G401 (cell line): ENCODE measurements at places on chromosomes 1 and 21.

GRCh38 chr1:38815903-38816627, 43.5 kb downstream of the RRAGC start:
- DNase-seq = no peak

GRCh38 chr1:162950187-162950586, 89.2 kb upstream of the CCDC190 start:
- DNase-seq = no peak

- DNase-seq = no peak
Observed at GRCh38 chr1:41399145-41399795, 38.0 kb downstream of the FOXO6 start.

DNA sequence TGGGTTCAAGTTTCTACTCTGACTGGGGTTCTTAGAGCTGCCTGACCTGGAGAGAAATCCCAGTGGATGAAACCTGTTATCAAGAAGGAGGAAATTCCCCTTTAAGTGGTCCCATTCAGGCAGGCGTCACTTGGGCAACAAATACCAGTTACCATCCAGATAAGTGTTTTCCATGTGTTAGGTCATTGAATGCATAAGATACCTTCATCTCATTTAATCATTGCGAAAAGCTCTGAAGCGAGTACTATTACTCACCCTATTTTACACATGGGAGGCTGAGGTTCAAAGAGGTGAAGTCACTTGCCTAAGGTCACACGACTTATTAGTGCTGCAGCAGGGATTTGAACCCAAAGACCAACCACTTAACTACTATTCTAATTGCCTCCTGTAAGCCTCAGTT, 45.5 kb upstream of the RPL11 start:
- no peak for DNase-seq

DNA sequence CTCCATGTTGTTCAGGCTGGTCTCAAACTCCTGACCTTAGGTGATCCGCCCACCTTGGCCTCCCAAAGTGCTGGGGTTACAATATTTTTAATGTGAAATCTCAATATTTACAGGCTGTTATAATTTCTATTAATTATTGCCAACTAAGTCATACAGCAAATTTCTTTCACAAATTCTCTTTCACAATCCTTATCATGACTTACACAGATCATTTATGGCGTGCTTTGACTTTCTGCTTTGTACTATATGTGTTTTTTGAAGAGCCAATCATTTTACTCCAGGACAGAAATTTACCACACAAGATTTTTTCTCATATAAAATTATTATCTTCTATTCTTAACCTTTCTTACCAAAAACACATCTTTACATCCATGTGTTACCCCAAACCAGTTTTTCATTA, 1729.9 kb downstream of the NCAM2 start:
- no peak for DNase-seq

DNA sequence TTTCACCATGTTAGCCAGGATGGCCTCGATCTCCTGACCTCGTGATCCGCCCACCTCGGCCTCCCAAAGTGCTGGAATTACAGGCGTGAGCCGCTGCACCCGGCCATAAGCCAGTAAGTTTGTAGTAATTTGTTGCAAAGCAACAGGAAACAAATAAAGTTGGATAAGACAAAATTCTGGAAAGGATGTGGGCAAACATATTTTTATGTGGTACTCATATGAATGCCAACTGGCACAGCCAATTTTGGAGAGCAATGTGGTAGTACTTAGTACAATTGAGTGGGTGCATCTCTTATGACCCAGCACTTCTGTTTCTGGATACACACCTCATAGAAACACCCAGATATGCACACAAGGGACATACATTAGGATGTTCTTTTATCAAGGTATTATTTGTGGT, 8.4 kb upstream of the IL12RB2 start:
- no peak for DNase-seq

GRCh38 chr1:108568589-108568988, 8.7 kb downstream of the EEIG2 start:
- DNase-seq = no peak

- DNase-seq = no peak
Observed at GRCh38 chr1:20138961-20139550, at the start of gene PLA2G2F. PLA2G2F (plus strand) TSS chr1:20139323; CDS start chr1:20139428, 105 bp downstream.

DNA sequence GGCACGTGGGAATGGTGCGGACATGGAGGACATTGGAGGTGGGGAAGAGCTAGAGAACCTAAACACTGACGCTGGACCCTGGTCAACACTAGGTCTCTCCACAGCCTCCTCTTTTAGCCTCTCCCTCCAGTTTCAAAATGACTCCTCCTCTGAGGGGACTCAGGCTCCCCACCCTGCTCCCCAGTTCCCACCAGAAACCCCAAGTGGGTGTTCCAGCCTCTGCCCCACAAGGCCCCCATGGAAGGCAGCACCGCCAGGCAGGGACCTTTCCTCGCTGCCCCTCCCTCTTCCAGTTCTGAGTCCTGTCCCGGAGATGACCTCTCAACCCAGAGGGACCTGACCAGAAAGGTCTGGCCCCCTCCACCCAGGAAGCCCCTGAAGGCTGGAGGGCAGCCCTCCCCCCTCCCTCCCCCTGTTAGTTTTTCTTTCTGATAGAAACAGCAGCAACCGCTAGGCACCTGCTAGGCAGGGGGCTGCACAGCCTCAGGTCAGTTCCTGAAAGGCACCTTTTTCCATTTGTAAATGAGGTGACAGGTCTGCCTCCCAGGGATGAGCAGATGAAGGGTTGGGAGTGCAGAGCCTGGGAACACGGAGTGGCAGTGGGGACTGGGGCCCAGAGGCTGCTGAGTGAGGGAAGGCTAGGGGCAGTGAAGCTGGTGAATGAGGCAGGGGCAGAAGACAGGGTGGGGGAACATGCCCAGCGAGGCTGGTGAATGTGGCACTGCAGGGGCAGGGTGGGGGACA, 9.3 kb upstream of the ITGB2 start:
- DNase-seq = no peak

DNA sequence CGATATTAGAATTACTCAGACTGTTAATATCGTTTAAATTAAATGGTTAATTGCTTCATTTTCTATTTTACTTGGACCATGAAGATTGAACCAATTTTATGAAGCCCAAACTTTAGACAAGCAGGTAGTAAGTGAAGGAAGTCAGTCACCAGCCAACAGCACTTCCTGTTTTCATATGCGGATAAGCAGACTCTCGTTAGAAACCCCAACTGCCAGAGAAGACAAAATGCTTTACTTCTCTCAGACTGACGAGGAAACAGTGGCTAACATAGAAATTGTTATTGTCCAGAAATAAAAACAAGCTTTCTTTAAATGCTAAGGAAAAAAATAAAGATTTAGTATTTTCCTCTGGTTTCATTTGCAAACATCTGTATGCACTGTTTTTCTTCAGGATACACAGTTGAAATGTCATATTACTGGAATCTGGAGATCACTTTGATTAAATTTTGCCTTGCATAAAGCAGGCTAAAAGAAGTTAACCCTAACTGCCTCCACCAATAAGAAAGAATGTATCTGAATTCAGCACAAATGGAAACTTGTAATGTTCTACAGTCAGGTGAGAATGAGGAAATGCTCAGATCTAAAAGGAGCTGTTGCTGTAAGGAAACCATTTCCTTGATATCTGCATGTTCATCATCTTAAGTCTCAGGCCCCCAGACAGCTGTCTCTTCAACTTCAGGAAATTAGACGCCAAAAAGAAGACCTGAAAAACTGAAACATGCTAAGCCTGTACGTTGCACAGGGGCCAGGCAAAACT, 129.8 kb upstream of the SAMSN1 start:
- no peak for DNase-seq

- DNase-seq = no peak
Observed at GRCh38 chr1:230627767-230628166, 14.5 kb upstream of the COG2 start.

- DNase-seq = no peak
Observed at GRCh38 chr1:159339536-159339935, 37.4 kb downstream of the FCER1A start.

DNA sequence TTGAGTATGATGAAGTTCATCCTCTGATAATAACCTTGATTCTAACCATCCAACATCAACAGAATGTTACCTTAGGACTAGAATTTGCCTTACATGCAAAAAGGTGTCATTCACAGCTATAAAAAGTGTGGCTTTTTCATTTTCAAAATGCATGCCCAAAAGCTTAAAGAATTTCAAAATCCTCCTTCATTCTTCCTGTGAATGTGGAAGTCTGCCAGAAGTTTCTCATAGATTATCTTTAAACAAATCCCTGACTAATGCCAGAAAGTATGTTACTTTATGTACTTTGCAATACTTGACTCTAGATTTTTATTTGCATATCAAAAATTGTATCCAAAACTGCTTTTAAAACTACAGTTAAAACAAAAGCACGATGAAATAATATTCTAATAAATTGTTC, 270.6 kb upstream of the ZRANB2 start:
- DNase-seq = no peak

- peak; percentile 78 for DNase-seq
Observed at GRCh38 chr1:203871114-203871880, 9.9 kb downstream of the SNRPE start.

- no peak for DNase-seq
Observed at GRCh38 chr1:205942631-205943159, 561 bp downstream of the SLC26A9 start.

- no peak for DNase-seq
Observed at GRCh38 chr1:83756984-83757717, 241.8 kb downstream of the TTLL7 start.

GRCh38 chr1:172609528-172609927, 49.4 kb upstream of the FASLG start:
- DNase-seq = no peak

GRCh38 chr1:211229365-211229759, 29.8 kb upstream of the RCOR3 start:
- no peak for DNase-seq

DNA sequence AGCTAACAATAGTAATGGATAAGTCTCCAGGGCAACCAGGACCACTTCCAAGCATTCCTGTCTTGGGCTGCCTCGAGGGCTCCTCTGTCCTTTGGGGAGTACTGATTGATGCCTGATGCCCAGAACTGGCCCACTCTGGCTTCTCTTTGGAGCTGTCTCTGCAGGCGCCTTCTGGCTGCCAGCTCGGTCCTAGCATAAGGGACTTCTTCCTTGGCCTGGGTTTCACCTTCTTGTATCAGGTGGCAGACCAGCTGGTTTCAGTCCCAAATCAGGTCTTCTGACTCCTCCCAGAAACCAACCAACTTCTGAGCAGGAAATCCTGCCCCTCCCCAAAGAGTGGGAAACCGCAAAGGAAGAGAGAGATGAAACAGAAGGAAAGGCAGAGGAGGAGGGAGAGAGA, 10.6 kb downstream of the G0S2 start:
- DNase-seq = no peak

- DNase-seq = no peak
Observed at GRCh38 chr1:164746632-164747031, 187.6 kb downstream of the PBX1 start.

DNA sequence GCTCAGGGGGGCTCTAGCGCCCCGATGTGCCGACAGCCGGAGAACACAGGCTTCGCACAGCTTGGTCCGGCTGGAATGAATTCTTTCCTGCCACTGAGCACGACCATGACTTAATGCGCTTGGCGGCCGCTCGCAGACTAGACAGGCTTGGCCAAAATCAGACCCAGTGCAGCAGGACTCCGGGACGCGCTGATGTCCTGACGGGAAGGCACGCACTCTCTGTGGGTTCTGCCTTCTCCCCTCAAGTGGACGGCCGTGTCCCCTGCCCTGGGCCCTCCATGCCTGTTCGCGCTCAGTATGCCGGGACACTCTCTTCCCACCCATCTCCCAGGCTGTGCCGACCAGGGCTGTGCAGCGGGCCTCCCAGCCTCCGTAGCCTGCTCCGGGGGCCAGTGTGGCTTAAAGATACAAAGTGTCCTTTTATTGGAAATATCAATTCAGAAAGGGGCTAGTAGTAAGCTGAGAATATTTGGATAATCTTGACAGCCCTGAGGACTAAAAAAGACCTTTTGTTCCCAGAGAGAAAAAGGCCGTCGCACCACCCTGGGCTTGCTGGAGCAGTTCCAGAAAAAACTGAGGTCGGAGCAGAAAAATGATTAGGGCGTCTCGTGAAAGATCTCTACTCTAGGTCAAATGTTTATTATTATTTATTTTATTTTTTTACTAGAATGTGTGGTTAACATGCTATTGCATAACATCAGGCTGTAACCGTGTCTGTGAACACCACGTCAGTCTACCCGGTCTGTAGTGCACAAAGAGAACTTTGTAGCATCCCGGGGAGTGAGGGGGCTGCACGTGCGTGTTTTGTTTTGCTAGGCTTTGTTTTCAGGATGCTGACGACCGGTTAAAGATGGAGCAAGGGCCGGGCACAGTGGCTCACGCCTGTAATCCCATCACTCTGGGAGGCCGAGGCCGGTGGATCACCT, 88.1 kb upstream of the ARHGEF16 start:
- DNase-seq = peak; percentile 7

GRCh38 chr1:152996633-152997400, 4.7 kb upstream of the SPRR3 start:
- no peak for DNase-seq

DNA sequence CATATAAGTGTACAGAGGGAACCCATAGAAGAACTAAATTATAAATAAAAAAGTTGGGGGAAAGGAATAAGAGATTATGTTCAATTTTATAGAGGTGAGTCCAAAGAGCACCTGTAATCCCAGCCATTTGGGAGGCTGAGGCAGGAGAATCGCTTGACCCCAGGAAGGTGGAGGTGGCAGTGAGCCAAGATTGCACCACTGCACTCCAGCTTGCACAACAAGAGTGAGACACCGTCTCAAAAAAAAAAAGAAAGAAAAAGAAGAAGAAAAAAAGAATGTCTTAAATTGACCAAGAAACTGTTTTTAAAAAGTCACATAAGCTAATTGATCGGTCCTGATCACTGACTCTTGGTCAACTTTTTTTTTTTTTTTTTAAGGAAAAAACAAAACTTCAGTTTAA, 19.1 kb upstream of the ATF3 start:
- DNase-seq = no peak

GRCh38 chr1:22281521-22282363, 138.8 kb upstream of the WNT4 start:
- DNase-seq = no peak

DNA sequence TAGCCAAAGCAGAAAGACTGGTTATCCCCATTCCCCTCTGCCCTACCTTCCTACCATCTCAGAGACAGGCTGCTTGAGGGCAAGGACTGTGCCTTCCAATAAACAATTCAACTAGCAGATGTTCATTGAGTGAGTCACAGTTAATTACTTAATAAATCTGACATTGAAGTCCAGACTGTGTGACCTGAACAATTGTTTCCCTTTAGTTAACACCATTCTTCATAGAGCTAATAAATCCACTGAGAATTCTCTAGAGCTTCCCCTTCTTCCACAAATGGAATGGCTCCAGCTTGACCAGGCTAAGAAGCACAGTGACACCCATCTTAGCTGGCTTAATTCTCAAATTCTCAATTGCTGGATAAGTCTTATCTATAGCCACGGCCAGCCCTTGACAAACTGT, 61.9 kb upstream of the GJA5 start:
- no peak for DNase-seq
